Activated CD4-positive, alpha-beta T cell treated with anti-CD3 and anti-CD28 coated beads for 48 hours (primary cell): ENCODE measurements at places on chromosomes 3 and 15.

GRCh38 chr15:29379647-29380046, 110.0 kb upstream of the NSMCE3 start:
- DNase-seq = no peak

- DNase-seq = no peak
Observed at GRCh38 chr3:140695361-140696061, 17.6 kb downstream of the TRIM42 start.

DNA sequence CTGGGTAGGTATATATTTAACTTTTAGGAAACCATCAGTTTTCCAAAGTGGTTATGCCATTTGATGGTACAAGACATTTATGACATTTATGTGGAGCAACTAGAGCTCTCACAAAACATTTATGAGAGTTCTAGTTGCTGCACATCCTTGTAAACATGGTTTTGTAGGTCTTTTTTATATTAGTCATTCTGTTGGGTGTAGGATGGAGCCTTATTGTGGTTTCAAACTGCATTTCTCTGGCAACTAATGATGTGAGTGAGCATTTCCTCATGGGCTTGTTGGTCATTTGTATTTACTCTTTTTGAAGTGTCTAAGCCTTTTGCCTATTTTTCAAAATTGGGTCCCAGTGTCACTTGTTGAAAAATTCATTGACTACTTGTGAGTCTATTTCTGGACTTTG, 45.7 kb upstream of the MGLL start:
- no peak for DNase-seq

DNA sequence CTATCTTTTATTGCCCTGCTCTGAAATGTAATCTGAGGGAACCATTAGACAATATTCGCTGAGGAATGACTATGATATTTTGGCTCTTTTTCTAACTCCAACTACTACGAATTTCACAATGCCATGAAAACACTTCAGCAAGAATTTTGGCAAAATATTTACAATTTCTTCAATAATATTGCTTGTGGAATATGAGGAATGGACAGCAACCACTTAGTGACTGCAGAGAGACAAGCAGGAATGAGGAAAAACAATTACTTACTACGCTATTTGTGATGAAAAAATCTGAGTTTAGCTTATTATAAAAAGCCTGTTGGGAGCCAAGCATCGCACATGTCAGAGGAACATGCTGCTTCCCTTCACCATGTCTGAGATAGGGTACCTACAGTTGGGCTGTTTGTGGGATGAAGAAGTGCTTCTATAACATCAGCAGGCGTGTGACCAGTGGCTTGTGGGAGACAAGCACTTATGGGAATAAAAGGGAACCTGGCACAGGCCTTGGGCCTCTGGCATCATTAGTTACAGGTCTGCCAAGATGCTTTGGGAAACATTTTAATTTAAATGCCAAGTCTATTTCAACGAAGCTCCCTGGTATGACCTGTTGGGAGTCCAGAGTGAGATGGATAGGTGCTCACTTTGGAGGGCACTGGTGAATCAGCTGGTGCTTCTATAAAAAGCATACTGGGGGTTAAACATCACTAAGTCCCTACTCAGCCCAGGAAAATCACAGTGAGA, 2.7 kb upstream of the PLCL2 start:
- DNase-seq = no peak

DNA sequence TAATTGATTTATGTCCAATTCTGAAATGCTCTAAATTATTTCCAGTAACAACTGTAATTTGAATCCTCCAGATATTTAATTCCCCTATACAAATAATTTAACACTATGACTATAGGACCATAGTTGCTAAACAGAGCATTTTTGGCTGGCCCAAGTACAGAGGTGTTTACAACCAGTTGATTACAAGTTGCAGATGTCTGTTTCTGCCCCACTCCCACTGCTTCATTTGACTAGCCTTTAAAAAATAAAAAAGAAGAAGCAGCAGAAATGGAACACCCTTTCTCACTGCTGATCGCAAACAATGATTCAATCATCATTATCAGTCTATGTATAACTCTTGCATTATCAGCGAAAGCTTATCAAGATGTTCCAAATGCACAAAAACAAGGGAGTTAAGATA, 54.6 kb downstream of the SENP7 start:
- no peak for DNase-seq

- DNase-seq = no peak
Observed at GRCh38 chr15:93362203-93362602, 273.2 kb upstream of the RGMA start.

GRCh38 chr3:195048059-195048905, 222.7 kb downstream of the XXYLT1 start:
- DNase-seq = no peak

GRCh38 chr15:91866971-91867372, 13.5 kb downstream of the SLCO3A1 start:
- DNase-seq = no peak

GRCh38 chr3:194167480-194168282, 31.7 kb downstream of the HES1 start:
- no peak for DNase-seq

- DNase-seq = no peak
Observed at GRCh38 chr15:67196672-67197363, 57.6 kb downstream of the AAGAB start.

- DNase-seq = no peak
Observed at GRCh38 chr3:131484496-131485111, 18.2 kb downstream of the MRPL3 start.

DNA sequence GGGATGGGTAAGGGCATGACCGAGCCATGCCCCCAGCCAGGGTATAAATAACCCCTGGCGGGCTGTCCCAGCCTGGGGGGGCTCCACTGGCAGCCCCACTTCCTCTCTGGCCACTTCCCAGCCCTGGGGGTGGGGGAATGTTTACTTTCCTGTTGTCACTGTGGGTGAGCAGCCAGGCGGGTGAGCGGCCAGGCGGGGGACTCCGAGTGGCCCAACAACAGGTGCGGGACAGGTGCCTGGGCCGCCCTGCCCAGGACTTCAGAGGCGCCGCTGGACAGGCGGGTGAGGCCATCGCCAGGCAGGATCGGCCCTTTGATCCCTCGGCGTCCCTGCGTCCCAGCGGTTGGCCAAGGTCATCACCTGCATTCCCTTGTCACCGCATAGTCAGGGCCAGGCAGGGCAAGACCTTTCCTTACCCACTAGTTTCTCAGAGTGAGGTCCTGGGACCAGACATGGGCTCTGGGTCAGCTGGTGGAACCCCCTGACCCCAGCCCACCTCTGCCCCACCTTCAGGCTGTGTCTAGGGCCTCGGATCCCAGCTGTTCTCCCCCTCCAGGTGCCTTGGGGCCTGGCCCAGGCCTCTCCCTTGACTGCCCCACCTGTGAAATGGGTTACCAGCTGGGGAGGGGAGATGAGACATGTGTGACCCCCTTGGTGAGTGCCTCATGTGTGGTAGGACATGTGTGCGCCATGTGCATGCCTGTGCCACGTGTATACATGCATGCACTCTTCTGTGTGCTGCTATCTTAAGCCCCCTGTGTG, 16.6 kb downstream of the SEMA3F start:
- DNase-seq = no peak

DNA sequence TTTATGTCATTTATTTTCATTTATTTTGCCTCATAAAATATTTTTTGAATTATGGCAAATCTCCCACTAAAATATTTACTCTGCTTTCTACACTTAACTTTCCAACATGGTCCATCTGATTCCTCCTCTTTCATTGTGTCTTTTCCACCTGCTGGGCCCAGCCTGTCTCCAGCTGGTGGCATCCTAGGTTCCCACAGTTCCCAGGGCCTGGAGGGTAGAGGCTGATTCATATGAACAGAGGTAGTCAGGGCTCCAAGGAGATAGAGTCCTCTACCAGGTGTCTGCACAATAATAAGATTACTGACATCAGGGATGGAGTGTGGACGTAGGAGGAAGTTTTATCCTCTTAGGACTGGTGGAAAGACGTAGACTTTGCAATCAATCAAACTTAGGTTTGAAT, 14.3 kb downstream of the ZBTB38 start:
- no peak for DNase-seq

GRCh38 chr3:150729682-150730360, 26.1 kb upstream of the ERICH6 start:
- no peak for DNase-seq

DNA sequence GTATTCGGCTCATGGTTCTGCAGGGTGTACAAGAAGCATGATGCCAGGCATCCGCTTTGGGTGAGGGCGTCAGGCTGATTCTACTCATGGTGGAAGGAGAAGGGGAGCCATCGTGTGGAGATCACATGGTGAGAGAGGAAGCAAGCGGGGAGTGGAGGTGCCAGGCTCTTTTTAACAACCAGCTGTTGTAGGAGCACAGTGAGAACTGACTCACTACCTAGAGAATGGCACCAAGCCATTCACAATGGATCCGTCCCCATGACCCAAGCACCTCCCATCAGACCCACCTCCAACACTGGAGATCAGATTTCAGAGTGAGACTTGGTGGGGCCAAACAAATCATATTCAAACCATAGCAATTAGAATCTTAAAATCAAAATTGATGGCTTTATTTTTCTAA, 259.8 kb upstream of the CTDSPL start:
- no peak for DNase-seq

DNA sequence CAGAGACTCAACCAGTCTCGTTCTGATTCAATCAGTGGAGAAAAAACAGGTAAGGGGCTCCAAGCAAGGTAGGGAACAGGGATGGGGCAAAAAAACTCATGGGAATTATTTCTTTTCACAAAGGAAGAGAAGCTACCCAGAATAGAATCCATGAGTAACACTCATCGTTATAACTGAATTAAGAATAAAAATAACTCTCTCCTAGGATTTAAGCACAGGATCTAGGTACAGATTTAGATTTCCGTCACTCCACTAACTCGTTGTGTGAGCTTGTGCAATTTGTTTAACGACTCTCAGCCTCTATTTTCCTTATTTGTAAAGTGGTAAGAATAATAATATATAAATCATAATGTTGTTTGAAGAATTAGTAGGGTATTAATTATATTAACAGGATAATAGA, 68.6 kb downstream of the ADAMTS9 start:
- DNase-seq = no peak

DNA sequence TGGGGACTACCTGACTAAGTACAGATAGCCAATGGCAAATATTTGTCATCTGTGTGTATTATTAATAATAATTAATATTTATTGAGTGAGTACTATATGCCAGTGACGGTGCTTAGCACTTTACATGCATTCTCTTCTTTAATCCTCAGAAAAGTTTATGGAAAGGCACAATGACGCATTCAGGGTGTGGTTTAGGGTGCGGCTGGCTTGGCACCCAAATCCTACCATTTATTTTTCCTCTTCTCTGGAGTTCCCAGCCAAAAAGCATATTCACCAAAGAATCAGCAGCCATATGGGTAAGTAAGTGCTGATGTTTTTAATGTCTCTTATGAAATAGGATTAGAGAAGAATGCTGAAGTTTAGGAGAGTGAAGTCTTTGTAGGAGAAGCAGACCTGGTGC, 140.4 kb upstream of the TP63 start:
- DNase-seq = no peak

DNA sequence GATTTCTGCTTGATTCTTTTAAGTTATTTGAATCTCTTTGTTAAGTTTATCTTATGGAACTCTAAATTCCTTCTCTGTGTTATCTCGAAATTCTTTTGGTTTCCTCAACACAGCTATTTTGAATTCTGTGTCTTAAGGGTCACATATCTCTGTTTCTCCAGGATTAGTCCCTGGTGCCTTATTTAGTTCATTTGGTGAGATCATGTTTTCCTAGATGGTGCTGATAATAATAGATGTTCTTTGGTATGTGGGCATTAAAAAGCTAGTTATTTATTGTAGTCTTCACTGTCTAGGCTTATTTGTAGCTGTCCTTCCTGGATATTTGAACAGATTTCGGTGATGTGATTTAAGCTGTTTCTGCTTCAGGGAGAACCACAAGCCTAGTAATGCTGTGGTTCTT, 615.6 kb upstream of the NECTIN3 start:
- DNase-seq = no peak

GRCh38 chr3:72058493-72059081, 273.6 kb upstream of the PROK2 start:
- no peak for DNase-seq

DNA sequence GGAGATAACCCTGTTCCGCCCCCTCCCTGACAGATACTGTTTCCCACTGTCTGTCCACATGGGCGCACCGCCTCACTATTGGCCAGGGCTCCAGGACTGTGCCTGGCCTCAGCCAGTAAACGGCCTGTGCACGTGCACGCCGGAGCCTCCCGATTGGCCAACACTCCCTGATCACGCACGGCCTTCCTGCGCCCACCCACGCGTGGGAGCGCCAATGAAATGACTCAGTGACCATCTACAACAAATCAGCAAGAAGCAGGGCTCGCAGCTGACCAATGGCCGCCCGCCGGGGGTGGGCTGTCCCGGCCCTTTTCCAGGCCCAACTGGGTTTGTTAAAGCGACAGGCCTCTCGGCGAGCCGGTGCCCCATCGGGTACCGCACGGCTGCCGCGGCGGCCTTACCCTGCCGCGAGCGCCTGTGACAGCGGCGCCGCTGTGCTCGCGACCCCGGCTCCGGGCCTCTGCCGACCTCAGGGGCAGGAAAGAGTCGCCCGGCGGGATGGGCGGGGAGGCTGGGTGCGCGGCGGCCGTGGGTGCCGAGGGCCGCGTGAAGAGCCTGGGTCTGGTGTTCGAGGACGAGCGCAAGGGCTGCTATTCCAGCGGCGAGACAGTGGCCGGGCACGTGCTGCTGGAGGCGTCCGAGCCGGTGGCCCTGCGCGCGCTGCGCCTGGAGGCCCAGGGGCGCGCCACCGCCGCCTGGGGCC, at the start of gene ARRDC4:
ARRDC4 (plus strand) TSS at position 340 of the 703 bp plus-strand sequence; CDS start at position 499, 159 bp downstream.
- DNase-seq = peak; percentile 99

GRCh38 chr3:115784739-115785536, 161.6 kb downstream of the GAP43 start:
- DNase-seq = no peak

GRCh38 chr3:32641356-32641755, 43.6 kb upstream of the CNOT10 start:
- no peak for DNase-seq

GRCh38 chr3:43964640-43965039, 273.9 kb downstream of the ABHD5 start:
- no peak for DNase-seq

DNA sequence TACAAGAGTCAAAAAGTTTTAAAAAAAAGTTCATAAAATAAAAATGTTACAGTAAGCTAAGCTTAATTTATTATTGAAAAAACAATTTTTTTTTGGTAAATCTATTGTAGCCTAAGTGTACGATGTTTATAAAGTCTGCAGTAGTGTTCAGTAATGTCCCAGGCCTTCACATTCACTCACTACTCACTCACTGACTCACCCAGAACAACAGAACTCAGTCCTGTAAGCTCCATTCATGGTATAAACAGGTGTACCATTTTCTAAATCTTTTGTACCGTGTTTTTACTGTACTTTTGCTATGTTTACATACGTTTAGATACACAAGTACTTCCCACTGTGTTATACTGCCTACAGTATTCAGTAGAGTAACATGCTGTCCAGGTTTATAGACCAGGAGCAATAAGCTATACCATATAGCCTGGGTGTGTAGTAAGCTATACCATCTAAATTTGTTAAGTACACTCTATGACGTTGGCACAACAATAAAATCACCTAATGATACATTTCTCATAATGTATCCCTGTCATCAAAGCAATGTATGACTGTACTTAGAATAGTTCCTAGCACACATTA, 41.2 kb upstream of the ZDHHC23 start:
- no peak for DNase-seq

- DNase-seq = no peak
Observed at GRCh38 chr15:93848490-93848889, 382.9 kb upstream of the MCTP2 start.

- DNase-seq = no peak
Observed at GRCh38 chr15:38709196-38709595, 144.6 kb upstream of the RASGRP1 start.
